Hepatic stellate cell (primary cell): ENCODE measurements at places on chromosomes 3 and 15.

DNA sequence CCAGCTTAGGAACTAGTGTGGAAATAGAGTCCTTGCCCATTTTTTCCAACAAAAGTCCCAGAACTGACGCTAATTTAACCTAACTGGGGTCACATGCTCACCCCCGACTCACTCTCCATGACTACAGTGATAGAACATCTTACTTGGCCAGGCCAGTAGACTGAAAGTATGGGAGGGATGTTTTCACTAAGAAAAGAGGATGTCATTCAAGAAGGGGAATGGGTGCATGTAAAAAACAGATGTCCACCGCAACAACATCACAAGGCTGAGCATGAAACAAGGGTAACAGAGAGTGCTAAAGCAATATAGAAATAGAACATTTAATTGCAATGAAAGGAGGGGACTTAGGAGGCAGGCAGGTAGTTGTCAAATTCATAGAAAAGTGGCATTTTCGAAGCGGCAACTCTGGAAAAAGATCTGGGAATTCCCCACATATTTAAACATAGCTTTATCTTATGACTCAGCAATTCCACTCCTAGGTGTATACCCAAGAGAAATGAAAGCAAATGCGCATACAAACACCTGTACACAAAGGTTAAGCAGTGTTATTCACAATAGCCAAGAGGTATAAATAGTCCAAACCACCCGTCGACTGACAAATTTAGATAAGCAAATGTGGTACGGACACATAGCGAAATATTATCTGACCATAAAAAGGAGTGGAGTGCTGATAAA is 41.1 kb upstream of the UBE2E2 start:
- DNase-seq: no peak

DNA sequence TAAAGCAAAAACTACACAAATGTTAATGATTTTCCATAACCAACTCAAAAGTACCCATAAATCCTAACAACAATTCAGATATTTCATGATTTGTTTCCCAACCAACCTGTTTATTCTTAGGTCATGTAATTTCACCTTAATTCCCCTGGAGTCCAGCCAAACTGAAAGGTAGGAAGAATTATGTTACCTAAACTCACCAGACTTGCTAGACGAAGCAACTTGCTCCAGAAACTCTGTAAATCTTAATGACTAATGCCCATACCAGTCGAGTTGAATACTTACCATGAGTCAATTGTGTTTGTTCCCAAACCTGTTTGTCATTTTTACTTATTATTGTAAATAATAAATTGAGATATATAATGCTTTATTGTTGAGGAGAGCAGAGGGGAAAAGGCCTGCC is 1030.0 kb downstream of the TBL1XR1 start:
- no peak for DNase-seq

DNA sequence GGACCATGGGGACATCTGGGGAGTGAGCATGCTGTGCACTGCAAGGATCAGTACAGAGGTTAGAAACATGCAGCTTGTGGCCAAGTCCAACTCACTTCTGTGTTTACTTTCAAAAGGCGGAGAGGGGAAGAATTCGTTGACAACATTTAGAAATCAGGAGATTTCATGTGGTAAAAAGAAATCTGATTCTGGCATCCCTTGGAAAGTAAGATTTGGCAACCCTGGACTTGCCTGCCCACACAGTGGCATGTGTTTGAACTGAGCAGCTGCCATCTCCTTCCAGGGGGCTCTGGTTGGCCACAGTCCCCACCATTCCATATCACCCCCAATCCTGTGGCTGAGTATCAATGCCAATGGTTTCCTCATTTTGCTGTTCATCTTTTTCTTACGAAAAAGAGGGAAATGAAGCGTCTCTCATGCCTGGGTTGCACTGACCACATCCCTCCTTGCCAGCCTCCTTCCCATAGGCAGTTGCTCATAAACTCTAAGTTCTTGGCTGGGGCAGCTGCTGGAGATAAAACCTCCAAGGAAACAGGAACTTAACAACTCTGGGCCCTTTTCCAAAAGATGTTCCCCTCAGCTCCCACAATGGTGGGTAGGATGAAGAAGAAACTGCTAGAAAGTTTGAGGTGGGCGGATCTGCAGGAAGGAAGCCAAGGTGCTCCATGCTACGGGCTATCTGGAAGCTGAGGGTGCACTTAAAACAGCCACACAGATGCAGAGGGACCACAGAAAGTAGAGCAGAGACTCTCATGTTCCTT is 29.2 kb downstream of the SLC6A11 start:
- no peak for DNase-seq

DNA sequence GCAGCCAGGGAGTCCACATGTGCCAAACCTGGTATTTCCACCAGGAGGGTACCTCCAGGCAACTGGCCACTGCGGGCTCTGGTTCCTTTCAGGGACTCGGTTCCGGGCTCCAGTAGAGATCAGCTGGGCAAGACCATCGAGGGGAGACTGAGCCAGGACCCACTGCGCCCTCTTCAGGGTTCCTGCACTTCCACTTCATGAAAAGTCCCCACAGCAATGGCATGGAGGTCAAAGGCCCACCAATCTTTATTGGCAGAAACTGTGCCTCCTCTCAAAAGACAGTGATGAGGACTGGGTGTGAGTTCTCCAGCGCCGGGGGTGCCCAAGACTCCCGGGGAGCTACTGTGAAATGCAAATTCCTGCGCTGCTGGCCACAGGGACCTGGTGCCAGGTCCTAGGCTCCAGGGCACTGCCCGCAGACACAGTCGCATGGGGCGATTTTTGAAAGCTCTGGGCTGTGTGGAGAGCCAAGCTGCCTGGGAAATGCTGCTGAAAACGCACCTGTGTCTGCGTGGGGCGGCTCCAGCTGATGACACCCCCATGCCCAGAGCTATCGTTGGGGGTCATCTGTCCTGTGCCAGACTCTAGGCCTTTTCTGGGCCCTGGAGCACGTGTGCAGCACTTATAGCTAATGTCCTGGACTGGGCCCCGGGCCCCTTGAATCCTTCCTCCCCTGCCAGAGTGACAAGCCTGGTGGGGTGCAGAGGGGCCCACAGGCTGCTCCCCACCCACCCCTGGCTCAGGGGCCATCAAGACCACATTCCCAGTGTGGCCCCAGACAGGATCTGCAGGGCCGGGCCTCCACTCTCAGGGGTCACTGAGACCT is 144.0 kb downstream of the NSMCE3 start:
- DNase-seq: no peak

GRCh38 chr15:88913017-88913849 is at the start of gene MFGE8:
Gene MFGE8 (minus strand): TSS chr15:88913379. CDS start chr15:88913319, 60 bp downstream.
- peak; percentile 81 for DNase-seq

DNA sequence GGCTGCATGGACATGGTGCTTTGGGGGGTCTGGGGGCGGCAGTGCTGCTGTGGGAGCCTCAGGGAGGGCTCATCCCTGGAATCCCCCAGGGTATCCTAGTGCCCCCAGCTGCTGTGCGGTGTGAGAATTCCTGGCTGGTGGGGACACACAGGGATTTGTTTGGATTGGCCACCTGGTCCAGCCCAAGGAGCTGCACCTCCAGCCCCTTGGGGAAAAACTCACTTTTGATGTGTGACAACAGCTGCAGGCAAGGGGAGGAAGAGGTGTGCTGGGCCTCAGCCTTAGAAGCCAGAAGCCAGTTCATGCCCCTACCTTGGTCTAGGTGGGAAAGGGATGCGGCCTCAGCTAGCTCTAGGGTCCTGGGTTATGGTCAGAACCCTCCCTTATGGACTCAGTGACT is 8.4 kb upstream of the COMMD4 start:
- no peak for DNase-seq
